ENCODE measurements at places on chromosomes 6 and 20. TPM values are rescaled to one million over a fixed set of nuclear protein-coding genes. Genes with fewer than 3 reads are reported as not detected.

- no peak for DNase-seq
Measured at GRCh38 chr20:17281478-17281877, 54.6 kb downstream of the PCSK2 start.

The MDFI gene
- 53.9 TPM for total RNA-seq

The BMP6 gene
- total RNA-seq, result 1.8 TPM

- no peak for DNase-seq
Measured at GRCh38 chr6:41348934-41349333, 13.5 kb downstream of the NCR2 start.

Data from type B pancreatic cell (in vitro differentiated cells).